ENCODE measurements at places on chromosomes 6 and 20. TPM values are rescaled to one million over a fixed set of nuclear protein-coding genes. Genes with fewer than 3 reads are reported as not detected.

GRCh38 chr6:149830731-149831307 lies 33.3 kb downstream of the LRP11 start:
- DNase-seq, result peak; percentile 88

GRCh38 chr20:23152308-23152892 lies 66.3 kb upstream of the CD93 start:
- DNase-seq, result peak; percentile 96

- peak; percentile 32 for DNase-seq
Observed at GRCh38 chr20:57573894-57574293, 13.0 kb downstream of the PCK1 start.

Gene FAM184A
- under 0.01 TPM for total RNA-seq

GRCh38 chr20:49646528-49646927 lies 67.2 kb downstream of the B4GALT5 start:
- DNase-seq, result no peak
